Caco-2 (cell line): ENCODE measurements at places on chromosomes 5 and 9. TPM values are rescaled to one million over a fixed set of nuclear protein-coding genes. Genes with fewer than 3 reads are reported as not detected.

FYB1 gene
- total RNA-seq: 0.60 and 1.3 TPM in 2 replicates

PCDHGA6 gene
- 0.49 and 0.79 TPM in 2 replicates for total RNA-seq

GRCh38 chr9:106587042-106587441 lies 275.9 kb upstream of the ZNF462 start:
- 0 out of 2 replicates have a peak, but pooled peaks cover 11% of the 10 kb centered on the region for H3K4me1 ChIP-seq
- no peak overlapping the region for H3K4me3 ChIP-seq
- no peak for DNase-seq
- H3K36me3 ChIP-seq: no peaks in the 10 kb centered on the region

GPRIN1 gene
- total RNA-seq: 3.9 and 5.2 TPM in 2 replicates

GRCh38 chr9:89757776-89758528 lies 153.1 kb downstream of the GADD45G start:
- H3K36me3 ChIP-seq: no peaks in the 10 kb centered on the region
- H3K27me3 ChIP-seq: no peaks in the 10 kb centered on the region
- H3K4me1 ChIP-seq: no peaks in the 10 kb centered on the region
- H3K27ac ChIP-seq: no peak overlapping the region

DDX4 gene
- total RNA-seq: 0.26 TPM in 1 of 2 replicates, not detected in the other

DIMT1 gene
- total RNA-seq: 31.8 and 33.4 TPM in 2 replicates

- H3K4me3 ChIP-seq: no peak overlapping the region
- no peak for DNase-seq
- H3K27ac ChIP-seq: no peak overlapping the region
- no peaks in the 10 kb centered on the region for H3K27me3 ChIP-seq
- H3K4me1 ChIP-seq: no peaks in the 10 kb centered on the region
- no peaks in the 10 kb centered on the region for H3K36me3 ChIP-seq
Observed at GRCh38 chr5:109030360-109031143, 282.9 kb downstream of the FER start.

C1QTNF3 gene
- total RNA-seq: 2.5 and 4.4 TPM in 2 replicates

DNA sequence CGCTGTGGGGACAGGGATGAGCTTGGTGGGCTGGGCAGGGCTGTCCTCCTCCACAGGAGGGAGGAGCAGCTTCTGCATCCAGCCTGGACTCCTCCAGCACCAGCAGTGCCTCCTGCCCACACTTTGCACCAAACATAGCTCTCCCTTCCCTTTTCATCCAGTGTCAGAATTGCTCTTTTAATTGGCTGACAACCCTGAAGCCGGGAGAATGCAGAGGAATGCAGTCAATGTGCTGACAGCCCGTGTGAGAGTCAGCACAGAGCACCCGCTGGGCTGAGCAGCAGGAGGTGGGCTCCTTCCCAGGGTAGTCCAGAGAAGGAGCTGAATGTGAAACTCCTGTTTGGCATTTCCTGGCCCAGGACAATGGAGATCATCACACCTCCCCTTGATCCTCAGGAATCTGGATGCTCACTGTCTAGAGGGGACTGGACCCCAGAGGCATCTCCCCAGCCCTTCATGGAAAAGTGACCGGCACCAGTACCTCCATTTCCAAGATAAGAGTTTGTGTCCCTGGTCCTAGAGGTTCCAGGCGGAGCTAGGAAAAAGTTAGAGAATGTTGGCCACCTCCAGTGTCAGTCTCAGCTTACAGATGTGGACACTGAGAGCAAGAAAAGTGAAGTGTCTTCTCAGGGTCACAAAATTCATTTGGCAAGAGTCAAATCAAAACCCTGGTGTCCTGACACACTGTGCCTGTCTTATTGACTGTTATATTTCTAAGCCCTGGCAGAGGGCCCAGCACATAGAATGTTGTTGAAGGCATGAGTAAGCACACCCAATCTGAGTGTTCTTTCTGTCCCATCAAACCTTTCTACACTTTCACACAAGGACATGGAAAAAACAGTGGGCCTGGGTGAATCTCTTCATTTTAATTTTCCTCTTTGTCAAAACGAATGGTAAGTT lies 202.1 kb downstream of the SNX18 start:
- H3K36me3 ChIP-seq: no peaks in the 10 kb centered on the region
- DNase-seq: no peak
- H3K27ac ChIP-seq: no peak overlapping the region
- no peaks in the 10 kb centered on the region for H3K4me1 ChIP-seq
- no peaks in the 10 kb centered on the region; the same call in 1 of the 2 replicates for H3K27me3 ChIP-seq
- no peak overlapping the region for H3K4me3 ChIP-seq

DNA sequence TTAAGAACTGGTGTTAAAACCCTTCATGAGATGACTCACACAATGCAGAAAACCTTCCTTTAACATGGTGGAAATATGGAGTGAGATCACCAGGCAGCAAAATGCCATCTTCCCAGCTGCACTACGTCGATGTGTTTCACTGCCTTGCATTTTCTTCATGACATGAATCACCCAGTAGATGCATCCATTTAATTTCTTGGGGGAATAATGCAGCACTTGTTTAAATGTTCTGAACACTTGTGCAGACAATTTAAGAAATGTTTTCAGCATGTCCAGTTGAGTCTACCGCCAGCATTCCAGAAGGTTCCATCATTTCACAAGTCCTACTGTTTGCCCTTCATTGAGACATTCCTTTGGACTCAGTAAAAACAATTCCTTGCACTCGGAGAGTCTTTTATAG lies 81.6 kb downstream of the ADAMTS16 start:
- no peaks in the 10 kb centered on the region for H3K27me3 ChIP-seq
- DNase-seq: no peak
- H3K4me3 ChIP-seq: no peak overlapping the region
- no peak overlapping the region for H3K27ac ChIP-seq
- no peaks in the 10 kb centered on the region for H3K4me1 ChIP-seq

GRCh38 chr9:129624168-129624759 lies 1.7 kb upstream of the NTMT1 start:
- H3K4me1 ChIP-seq: peaks cover 11% of the 10 kb centered on the region
- H3K4me3 ChIP-seq: no peak overlapping the region
- H3K27ac ChIP-seq: no peak overlapping the region
- peak; percentile 82 for DNase-seq

- no peaks in the 10 kb centered on the region for H3K27me3 ChIP-seq
- no peaks in the 10 kb centered on the region; the same call in 1 of the 2 replicates for H3K36me3 ChIP-seq
- peaks cover 82% of the 10 kb centered on the region for H3K4me1 ChIP-seq
Observed at GRCh38 chr5:76535577-76535976, 87.6 kb downstream of the F2RL2 start.

- H3K36me3 ChIP-seq: no peaks in the 10 kb centered on the region
- H3K27ac ChIP-seq: no peak overlapping the region
- H3K27me3 ChIP-seq: no peaks in the 10 kb centered on the region
- H3K4me1 ChIP-seq: no peaks in the 10 kb centered on the region
- DNase-seq: no peak
Observed at GRCh38 chr5:3886524-3887451, 291.2 kb downstream of the IRX1 start.

QSOX2 gene
- total RNA-seq: 26.9 and 29.6 TPM in 2 replicates

IGFBPL1 gene
- total RNA-seq: 1.3 and 1.6 TPM in 2 replicates

DNA sequence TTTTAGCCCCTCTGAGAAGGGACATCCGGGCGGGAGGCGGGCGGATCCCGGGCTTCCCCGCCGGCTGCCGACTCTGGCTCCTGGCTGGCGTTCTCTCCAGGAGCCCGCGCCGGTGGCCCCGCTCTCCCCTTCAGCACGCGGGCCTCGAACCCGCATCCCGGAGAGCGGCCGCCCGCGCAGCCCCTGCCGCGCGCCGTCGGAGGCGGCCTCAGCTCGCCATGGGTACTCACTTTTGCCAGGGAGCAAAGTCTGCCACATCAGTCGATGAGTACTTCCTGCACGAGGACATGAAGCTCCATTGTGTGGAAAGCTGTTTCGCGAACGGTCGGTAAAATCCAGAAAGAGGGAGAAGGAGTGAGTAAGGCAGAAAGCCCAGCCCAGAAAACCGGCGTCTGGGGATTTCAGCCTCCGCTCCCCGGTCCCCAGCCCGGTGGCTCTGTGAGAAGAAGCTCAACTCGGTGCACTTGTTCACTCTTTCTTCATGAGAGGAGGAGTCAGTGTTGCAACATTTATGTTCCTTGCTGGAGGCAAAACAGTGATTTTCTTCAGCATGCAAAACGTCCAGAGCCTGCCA lies at the start of gene PRLR:
TSS of gene PRLR (minus strand) at position 450 of the 574 bp plus-strand sequence. CDS start 140,867 bp downstream, outside the sequence.
- peak within 1 kb of the TSS; percentile 45 for H3K4me3 ChIP-seq
- H3K4me1 ChIP-seq: peaks cover 2% of the 10 kb centered on the region; the same call in 1 of the 2 replicates
- H3K36me3 ChIP-seq: no peaks in the 10 kb centered on the region
- peak; percentile 49 for DNase-seq
- no peaks in the 10 kb centered on the region for H3K27me3 ChIP-seq

GRCh38 chr5:22910523-22910922 lies 57.4 kb upstream of the CDH12 start:
- no peaks in the 10 kb centered on the region for H3K4me1 ChIP-seq
- no peak overlapping the region for H3K4me3 ChIP-seq
- no peaks in the 10 kb centered on the region for H3K27me3 ChIP-seq
- no peak for DNase-seq
- no peak overlapping the region for H3K27ac ChIP-seq
- H3K36me3 ChIP-seq: no peaks in the 10 kb centered on the region

DNA sequence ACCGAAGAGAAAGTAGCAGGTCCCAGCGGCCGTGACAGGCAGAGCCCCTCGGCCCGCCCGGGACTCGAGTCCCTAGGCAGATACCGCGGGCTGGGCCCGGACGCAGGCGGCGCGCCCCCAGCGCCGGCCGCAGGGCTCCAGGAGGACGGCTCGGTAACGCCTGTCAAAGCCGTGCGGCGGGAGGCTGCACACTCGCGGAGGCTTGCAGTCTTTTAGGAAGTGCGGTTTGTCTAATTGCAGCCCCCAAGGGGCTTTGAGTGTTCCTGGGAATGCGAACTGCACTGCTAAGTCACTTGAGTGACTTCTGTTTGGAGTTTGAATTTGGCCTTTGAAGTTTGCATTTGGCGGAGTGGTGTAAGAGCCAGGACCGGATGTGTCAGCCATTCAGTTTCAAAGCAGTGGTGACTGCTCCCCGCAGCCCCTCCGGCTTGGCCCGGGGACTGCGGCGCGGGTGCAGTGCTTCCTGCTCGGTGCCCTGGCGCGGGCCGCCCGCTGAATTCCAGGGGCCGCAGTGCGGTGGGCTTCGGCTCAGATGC lies 1.3 kb downstream of the MAP3K1 start:
- H3K4me1 ChIP-seq: peaks cover 41% of the 10 kb centered on the region
- H3K36me3 ChIP-seq: no peaks in the 10 kb centered on the region
- peak overlapping the region; percentile 92 for H3K4me3 ChIP-seq
- peak; percentile 66 for DNase-seq
- H3K27me3 ChIP-seq: no peaks in the 10 kb centered on the region

DNA sequence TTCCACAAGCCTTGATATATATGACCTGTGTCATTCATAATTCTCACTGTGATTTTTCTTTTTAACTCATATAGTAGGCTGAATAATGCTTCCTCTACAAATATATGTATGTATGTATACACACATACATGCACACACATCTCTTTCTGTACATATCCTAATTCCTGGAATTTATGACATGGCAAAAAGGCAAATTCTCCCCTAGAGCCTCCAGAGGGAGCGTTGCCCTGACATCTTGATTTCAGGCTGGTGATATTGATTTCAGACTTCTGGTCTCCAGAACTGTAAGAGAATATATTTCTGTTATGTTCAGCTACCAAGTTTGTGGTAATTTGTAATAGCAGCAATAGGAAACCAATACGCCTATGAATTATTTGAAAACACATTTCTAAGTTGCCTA lies 166.6 kb upstream of the GAS1 start:
- no peak overlapping the region for H3K4me3 ChIP-seq
- H3K4me1 ChIP-seq: no peaks in the 10 kb centered on the region
- H3K36me3 ChIP-seq: no peaks in the 10 kb centered on the region
- no peak overlapping the region for H3K27ac ChIP-seq
- no peaks in the 10 kb centered on the region for H3K27me3 ChIP-seq

- H3K36me3 ChIP-seq: no peaks in the 10 kb centered on the region; the same call in 1 of the 2 replicates
- H3K4me3 ChIP-seq: no peak overlapping the region
- H3K27me3 ChIP-seq: no peaks in the 10 kb centered on the region
Observed at GRCh38 chr9:105299190-105299854, 54.9 kb downstream of the SLC44A1 start.

DNA sequence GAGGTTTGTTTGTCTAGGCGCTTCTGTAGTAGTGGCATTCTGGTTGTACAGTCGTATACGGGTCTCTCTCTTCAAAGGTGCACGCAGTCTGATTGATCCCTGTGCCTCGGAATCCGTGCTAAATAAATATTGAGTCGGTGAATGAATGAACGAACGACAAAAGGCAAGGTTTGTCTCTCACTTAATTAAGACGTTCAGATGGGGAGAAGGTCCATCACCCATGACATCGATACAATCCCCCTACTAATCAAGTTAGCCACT lies 500 bp upstream of the CREBRF start:
- H3K4me3 ChIP-seq: peak overlapping the region; percentile 58
- H3K27me3 ChIP-seq: no peaks in the 10 kb centered on the region
- H3K36me3 ChIP-seq: no peaks in the 10 kb centered on the region
- no peak for DNase-seq
- peak overlapping the region; percentile 60 for H3K27ac ChIP-seq
- peaks cover 32% of the 10 kb centered on the region for H3K4me1 ChIP-seq

- no peak overlapping the region for H3K4me3 ChIP-seq
- no peaks in the 10 kb centered on the region for H3K4me1 ChIP-seq
- H3K36me3 ChIP-seq: no peaks in the 10 kb centered on the region; the same call in 1 of the 2 replicates
- no peaks in the 10 kb centered on the region for H3K27me3 ChIP-seq
Observed at GRCh38 chr5:43154469-43154868, 33.8 kb downstream of the ZNF131 start.

DNA sequence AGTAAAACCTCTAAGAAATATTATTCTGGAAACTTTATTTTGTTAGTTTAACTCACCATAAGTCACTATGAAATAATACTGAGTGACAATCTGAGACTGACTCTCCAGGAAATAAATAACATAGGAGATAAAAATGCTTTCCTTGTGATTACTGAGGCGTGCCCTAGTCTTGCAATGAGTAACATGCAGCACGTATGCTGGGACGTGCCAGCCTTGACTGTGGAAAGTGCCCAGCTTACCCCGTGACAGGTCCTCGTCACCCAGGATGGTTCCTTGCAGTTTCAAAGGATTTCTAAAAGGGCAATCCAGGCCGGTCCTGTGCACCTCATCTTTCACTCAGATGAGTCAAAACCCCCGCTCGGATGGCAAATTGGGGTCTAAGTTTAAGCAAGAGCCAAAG lies 720.8 kb upstream of the ADAMTS16 start:
- DNase-seq: no peak
- no peaks in the 10 kb centered on the region for H3K36me3 ChIP-seq
- H3K4me1 ChIP-seq: no peaks in the 10 kb centered on the region
- H3K27me3 ChIP-seq: no peaks in the 10 kb centered on the region

GRCh38 chr5:108461628-108462367 lies 79.9 kb upstream of the FBXL17 start:
- no peak for DNase-seq
- H3K27ac ChIP-seq: no peak overlapping the region
- H3K36me3 ChIP-seq: no peaks in the 10 kb centered on the region
- no peaks in the 10 kb centered on the region for H3K27me3 ChIP-seq

FRMPD1 gene
- not detected in 2 replicates for total RNA-seq

GRCh38 chr9:93826905-93827544 lies 128.1 kb downstream of the BARX1 start:
- no peaks in the 10 kb centered on the region for H3K36me3 ChIP-seq
- no peaks in the 10 kb centered on the region for H3K27me3 ChIP-seq
- H3K4me3 ChIP-seq: no peak overlapping the region

SPATA31D4 gene
- not detected in 2 replicates for total RNA-seq

DRD1 gene
- not detected in 2 replicates for total RNA-seq

DNA sequence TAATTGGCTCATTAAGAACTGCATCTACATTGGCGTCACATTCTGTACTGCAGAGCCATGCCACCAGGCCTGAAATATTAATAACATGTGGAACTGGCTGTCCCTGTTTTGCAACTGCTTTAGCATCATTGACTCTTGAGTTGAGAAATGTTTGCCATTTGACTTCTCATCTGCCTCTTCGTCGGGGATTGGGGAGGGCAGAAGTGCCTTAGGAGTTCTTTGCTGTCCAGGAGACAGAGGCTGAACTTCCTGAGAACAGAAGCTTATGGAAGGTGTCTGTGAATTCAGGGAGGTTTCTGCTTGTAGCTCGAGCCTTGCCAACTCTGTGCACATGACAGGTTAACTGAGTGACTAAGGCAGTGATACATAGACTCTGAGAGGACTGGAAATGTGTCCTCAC lies 265.0 kb downstream of the KIF4B start:
- no peaks in the 10 kb centered on the region for H3K36me3 ChIP-seq
- no peak for DNase-seq
- no peak overlapping the region for H3K27ac ChIP-seq
